RCC 7860 (cell line): ENCODE measurements at places on chromosomes 7 and 10.

DNA sequence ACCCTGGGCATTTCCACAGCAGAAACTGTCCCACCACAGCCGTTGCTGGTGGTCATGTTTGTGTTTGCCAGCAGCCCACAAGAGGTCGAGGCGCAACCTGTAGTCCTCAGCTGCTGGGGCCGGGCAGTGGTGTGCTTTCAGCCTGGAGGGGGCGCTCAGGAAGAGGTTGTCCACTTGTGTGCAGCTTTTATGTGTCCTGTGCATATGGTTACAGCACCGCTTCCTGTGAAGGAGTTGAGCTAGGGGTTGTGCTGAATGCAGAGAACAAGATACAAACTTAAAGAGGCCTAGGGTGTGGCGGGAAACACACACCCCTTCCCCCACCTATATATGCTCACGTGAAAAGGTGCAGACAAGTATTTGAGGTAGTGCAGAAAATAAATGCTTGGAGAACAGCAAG lies 29.5 kb upstream of the PFKFB3 start:
- no peak for DNase-seq

DNA sequence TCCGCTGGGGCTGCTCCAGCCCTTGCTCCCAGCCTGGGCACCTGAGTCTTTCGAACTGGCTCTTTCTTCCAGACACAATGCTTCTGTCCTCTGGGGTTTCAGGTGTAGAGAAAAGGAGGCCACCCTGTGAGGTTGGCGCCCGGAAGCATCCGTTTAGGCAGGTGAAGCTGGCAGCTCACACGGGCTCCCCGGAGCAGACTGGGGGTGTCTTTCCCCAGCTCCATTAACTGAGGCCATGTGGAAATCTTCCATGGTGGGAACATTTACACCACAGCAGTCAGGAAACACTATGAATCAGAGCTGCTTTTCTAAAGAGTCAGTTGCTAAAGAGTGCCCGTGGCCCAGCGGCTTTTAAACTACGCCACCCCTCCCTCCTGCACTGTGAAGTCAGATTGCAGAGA lies 29.2 kb downstream of the PRKAG2 start:
- no peak for DNase-seq

DNA sequence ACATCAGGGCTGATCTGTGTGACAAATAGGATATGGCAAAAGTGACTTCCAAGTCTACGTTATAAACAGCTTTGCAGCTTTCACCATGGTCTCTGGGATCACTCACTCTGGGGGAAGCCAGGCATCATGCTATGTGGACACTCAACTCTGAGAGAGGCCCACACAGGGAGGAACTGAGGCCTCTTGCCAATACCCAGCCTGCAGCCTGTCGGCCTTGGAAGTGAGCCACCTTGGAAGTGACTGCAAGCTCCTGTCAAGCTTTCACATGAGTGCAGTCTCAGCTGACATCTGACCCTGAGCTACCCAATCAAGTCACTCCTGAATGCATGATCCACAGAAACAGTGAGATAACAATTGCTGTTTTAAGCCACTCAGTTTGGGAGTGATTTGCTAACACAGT lies 56.5 kb downstream of the MMRN2 start:
- no peak for DNase-seq

DNA sequence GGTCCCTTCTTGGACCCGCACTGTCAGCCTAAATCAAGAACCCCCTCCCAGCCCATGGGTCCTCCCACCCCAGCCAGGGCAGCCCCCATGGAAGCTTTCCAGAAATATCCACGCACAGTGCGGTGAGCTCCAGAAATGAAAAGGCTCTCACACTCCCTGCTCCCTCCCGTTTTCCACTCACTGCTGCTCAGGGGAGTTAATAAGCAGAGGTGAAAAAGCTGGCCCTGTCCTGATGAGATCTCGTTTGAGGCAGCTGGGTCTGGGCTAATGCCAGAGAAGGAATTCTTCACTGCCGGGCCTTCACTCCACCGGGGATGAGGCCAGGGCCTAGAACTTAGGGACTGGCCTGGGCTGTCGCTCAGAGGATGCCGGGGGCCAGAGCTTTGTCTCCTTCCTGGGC lies 102.2 kb downstream of the ZMIZ1 start:
- no peak for DNase-seq
